ENCODE measurements at places on chromosomes 5 and 9.

- no peak for DNase-seq
These were observed 51.2 kb downstream of the TARS1 start for GRCh38 chr5:33491941-33492340.

GRCh38 chr5:151571270-151572173 is 19.6 kb downstream of the FAT2 start:
- no peak for DNase-seq

GRCh38 chr5:94869921-94870320 is 251.5 kb downstream of the SLF1 start:
- DNase-seq = no peak

DNA sequence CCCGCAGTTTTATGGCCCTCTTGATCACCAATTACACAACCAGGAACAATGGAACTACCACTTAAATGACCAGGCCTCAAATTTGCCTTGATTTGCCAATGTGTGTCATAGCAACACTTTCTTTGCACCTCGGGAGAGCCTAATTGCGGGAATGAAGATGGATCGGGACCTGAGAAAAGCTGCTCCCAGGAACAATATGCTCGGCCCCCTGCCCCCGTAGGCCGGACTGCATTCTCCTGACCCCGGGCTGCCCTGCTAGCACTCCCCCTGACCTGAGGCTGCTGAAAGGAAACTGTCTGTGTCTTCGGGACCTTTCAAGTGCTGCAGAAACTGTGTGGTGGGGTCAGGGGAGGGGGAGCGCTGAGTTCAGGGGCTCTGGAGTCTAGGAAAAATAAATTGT is 294.3 kb upstream of the IRX1 start:
- DNase-seq = no peak

DNA sequence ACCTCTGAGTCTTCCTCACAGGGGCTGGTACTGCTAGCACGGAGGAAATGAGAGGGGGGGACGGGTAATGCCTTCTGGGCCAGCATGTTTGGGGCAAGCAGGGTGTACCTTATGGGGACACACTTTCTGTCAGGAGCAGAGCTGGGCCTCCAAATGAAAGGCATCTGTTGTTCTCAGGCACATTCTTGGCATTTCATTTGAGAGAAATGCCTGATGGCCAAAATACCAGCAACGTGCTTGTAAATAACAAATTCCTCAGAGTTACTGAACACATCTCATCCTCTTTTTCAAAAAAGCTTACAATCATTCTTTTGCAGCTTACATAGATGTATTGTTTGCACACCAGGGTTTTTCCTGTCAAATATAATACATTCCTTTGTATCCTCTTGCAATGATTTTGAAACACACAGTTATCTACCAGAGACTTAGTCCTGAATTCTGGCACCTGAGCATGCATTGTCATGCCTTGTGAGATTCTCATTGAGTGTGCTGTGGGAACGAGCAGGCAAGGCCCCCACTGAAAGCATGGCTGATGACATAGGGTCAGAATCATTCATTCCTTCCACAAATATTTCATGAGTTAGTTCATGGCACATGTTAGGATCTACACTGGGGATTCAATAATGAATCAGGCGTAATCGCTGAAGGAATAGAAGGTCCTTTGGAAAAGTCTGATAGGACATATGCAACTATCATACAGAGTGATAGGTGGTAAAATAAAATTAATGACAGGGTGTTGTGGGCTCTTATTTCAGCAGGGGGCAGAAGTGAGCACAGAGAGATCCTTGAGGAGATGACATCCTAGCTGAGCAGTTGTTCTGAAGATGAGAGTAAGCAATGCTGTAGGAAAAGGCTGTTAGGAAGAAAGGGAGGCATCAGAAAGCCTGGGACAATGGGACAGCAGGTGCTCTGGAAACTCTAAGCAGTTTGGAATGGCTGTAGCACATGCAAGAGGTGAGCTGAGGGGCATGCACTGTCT is 260.9 kb upstream of the TUT7 start:
- DNase-seq = no peak

DNA sequence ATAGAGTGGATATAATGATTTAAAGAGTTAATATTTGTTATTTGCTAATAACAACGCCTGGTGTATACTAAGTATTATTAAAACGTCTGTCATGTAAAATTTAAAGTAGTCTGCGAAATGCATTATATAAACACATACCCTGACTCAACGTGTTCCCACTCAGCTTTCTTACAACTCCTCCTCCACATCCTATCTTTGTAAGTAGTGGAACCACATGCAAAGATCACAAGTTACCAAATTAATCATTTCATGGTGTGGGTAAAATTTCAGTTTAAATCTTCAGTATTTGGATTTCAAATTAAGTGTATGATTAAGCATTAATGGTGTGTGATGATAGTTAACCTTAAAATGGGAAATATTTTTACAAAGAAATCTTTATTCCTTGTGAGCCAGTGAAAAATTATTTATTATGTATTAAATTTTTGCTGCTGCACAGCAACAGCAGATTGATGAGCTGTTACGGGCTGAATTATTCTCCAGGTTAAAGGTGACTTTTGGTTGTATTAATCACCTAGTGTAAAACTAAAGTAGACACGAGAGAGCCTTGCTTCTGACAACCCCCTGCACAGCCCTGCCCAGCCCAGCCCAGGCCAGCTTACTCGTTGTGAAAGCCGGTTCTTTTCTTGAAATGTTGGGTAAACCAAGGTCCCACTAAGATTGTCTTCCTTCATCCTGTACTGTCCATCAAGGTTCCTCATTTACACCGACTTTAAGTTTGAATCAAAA is 373.5 kb downstream of the DTWD2 start:
- DNase-seq = no peak

GRCh38 chr5:4661326-4661725 is 478.8 kb upstream of the ADAMTS16 start:
- DNase-seq = no peak

DNA sequence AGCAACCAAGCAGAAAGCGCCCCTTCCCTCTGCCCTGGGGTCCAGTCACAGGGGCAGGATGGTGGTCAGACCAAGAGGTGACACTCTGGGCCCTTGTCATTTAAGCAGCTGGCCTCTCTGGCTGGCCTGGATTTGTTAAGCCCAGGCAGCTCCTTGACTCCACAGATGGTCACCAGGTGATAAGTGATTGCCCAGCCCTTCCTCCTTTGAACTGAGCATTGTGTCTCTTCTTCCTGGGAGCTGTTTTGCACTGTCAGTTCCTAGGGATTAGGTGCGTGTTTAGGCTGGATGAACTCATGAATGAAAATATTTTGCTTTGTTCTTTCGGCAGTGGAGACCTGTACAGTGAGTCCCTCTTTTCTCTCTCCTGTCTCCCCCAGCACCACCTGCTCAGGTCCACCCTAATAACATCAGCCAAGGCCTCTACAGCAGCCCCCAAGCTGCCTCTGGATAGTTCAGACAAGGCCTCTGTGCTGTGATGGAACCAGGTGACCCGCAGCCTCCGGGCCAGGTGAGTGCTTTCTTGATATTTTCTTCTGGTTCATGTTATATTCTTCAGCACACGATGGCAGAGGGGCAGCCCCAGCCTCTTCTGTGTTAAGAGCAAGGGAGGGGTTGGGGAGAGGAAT is 139.7 kb upstream of the PITX1 start:
- DNase-seq = no peak

DNA sequence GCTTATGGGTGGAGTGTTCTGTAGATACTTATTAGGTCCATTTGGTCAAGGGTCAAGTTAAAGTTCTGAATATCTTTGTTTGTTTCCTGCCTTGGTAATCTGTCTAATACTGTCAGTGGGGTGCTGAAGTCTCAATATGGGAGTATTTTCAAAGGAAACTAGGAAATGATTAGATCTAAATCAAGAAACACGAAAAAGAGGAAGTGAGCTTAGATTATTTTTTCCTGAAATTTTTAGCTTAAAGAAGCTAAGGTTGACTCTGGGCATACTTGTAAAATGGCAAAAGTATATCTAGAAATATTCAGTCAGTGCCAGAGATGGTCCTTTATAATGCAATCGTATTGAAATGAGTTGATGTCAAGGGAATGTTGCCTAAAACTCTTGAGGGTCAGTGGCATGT is 313.5 kb downstream of the ICE1 start:
- DNase-seq = no peak

- no peak for DNase-seq
These were observed 45.2 kb downstream of the CYSTM1 start for GRCh38 chr5:140220032-140220697.

GRCh38 chr9:68851657-68852056 is 146.6 kb downstream of the PIP5K1B start:
- DNase-seq = no peak

DNA sequence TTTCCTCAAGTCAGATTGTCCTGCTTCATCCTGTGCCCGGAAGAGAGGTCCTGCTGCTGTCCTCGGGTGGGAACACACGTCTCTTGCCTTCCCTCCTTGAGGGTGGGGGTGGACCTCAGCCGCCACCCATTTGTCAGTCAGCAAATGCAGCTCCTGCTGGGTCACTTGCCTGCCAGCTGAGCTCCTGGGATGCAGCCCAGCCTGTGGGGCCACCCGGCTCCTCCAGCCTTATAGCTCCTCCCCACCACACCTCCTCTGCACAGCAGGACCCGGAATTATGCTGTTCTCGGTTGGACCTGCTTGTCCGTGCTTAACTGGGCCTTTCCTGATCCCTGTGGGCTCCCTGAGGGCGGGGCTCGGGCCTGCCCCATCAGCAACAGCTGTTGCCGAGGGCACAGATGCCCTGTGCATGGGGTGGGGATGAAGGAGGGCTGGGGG is 52.7 kb downstream of the RXRA start:
- DNase-seq = no peak

DNA sequence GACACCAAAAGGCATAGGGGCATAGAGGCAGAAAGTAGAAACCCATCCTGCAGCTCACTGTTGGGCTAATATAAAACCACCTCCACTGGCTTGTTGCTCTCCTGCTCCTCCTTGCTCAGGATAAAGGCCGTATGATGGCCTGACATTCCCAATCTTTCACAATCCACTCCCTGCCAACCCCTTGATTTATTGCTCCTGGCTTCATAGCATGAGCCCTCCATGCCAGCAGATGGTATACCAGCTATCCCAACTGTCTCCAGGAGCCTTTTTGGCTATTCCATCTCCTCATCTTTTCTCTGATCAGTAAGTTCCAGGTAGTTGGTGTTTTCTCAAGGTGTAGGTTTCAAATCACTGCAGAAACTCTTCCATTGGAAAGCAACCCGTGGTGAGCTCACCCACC is 128.8 kb downstream of the EGFLAM start:
- no peak for DNase-seq

GRCh38 chr9:123938401-123938800 is 8.5 kb upstream of the DENND1A start:
- no peak for DNase-seq

GRCh38 chr5:7794823-7795222 is 56.1 kb downstream of the CFAP90 start:
- DNase-seq = no peak

DNA sequence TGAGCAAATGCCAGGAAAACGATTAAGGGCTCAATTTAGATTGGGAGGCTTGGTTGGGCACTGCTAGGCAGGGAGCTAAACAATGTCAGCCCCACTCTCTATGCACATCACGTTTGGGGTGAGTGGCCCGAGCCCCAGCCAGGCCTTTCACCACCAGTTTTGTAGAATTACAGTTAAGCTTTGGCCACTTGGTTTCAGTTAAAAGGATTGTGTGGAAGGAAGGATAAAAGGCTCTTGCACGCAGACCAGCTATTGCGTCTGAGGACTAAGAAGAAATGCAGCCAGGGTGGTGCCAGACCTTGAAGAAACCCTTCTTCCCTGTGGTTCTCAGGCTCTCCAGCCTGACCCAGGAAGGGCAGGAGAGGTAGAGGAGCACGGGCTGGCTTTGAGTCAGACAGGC is 125.3 kb upstream of the SLC44A1 start:
- DNase-seq = no peak

GRCh38 chr5:74092766-74093165 is 466.8 kb downstream of the ARHGEF28 start:
- no peak for DNase-seq

- no peak for DNase-seq
These were observed 27.7 kb upstream of the CDC23 start for GRCh38 chr5:138240650-138241385.

Data from stimulated activated CD8-positive, alpha-beta memory T cell treated with anti-CD3 and anti-CD28 coated beads, Interleukin-12 subunit alpha, Interleukin-12 subunit beta, amount 100 ng/mL, for 4 hours (primary cell).